T-helper 1 cell (primary cell): ENCODE measurements at places on chromosomes 12 and 14.

DNA sequence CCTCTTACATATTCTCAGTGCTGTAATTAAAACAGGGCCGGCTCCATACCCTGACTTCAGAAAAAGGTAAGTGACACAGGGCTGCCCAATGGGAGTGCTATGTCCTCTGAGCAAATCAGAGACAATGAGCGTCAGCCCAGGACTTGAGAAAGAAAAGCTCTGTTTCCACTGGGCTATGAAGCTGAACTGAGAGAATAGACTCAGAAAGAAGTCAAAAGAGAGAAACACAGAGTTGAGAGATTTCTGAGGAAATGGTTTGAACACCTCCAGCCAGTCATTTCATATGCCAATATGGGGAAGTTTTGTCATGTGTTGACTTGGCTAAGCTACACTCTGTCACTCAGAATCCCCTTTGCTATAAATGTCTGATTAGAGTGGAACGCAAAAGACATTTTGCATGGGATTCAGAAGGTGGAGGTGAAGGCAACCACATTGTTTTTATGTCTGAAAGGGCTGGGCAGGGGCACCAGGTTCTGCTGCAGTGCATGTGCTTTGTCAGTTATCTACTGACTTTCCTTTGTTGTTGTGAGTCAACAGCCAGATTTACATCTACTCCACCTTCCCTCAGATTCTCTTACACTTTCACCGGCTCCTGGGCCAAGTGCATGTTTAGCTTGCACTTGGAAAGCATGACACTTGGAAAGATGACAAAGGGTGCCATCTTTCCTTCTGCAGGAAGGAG lies 313.3 kb downstream of the DUSP6 start:
- DNase-seq: peak; percentile 65

DNA sequence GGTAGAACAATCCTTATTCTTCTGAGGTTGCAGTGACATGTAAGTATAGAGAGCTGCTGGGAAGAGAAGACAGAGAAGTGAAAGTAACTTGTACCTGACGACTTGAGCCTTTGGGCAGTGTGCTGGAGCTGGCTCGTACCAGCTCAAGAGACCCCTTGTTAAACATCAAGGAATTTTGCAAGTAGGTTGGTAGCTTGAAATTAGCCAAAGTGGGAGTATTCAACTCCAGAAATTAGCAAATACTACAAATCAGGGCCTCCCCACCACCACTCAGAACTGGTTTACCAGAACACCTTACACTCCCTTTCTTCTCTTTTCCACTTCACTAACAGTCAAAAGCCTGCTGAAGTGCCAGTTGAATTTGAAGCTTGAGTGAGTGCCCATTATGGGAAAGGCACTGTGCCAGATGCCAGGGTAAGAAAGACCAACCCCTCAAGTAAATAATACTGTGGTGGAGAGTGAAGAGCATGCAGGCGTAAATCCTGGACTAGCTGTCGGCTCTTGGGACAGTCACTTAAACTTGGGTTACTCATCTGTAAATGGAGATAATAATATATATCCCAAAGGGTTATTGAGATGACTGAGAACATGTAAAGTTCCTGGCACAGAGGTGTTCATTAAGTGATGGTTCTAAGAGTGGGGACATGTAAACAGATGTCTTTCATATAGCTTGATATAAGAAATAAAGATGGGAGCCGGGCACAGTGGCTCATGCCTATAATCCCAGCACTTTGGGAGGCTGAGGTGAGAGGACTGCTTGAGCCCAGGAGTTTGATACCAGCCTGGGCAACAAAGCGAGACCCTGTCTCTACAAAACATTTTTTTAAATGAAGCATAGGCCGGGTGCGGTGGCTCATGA lies 27.0 kb upstream of the EID3 start:
- no peak for DNase-seq

DNA sequence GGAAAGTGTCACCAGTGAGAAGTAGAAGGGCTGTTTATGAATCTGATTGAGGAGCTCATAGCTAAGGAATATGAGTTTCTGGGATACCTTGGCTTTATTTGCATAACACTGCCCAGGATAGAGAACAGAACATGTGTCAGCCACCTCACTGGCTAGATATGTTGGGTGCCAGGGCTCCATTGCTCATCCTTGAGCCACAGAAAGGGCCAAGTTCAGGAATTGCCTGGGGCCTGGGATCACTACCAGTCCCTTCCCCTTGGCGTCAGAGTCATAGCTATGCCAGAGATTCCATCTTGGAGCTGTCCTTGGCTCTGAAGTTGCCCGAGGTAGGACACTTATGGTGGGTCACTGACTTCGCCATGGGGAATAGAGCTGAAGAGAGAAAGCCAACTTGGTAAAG lies 49.0 kb downstream of the IFT43 start:
- no peak for DNase-seq

DNA sequence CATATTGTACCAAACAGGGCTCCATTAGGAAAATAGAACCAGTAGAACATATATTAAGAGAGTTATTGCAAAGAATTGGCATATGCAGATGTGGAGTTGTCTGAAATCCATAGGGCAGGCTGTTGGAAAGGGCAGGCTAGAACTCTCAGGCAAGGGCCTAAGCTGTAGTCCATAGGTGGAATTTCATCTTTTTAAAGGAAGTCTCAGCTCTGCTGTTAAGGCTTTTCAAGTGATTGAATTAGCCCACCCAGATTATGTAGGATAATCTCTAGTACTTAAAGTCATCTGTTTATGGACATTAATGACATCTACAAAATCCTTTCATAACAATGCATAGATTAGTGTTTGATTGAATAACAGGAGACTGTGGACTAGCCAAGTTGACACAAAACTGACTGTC lies 59.4 kb downstream of the RAD51B start:
- no peak for DNase-seq

- DNase-seq: no peak
Measured at GRCh38 chr12:92038476-92038875, 107.2 kb downstream of the BTG1 start.

GRCh38 chr14:61585598-61586543 lies 109.4 kb upstream of the HIF1A start:
- no peak for DNase-seq

GRCh38 chr14:66601932-66602578 lies 94.1 kb downstream of the GPHN start:
- no peak for DNase-seq

DNA sequence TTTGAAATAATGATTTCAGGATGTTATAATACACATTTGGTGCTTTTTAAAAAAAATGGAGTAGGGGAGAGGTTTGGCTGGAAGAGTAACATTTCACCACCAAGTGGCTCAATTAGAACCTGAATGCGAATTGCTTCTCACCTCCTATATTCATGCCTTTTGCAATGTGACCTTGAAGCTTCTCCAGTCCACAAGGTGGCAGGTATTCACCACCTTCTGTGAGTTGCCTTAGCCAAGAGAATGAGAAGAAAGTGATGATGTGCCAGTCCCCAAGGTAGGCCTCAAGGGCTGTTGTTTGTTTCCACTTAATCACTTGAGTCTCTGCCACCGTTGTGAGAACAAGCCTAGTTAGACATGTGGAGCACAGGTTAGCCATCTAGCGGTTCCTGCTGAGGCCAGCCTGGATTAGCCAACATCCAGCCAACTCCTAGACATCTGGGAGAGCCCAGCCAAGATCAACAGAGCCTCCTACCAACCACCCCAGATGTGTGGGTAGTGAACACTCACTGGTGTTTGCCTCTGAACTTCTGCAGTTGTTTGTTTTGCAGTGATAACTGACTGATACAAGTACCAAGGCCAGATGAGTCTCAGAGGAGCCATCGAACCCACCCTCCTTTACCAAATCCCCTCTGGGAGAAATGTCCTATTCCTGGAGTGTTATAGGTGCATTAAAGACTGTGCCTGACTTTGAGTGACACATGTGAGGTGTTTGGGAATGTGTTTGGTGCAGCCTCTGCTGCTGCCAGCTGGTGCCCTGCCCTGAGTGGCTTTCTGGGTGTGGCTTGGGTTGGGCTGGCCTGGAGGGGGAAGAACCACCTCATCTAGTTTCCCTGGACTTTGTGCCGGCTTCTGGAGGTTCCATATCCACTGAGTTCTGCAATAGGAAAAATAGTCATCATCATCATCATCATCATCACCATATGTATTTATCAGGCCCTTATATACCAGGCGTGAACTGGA lies 132.5 kb upstream of the RFLNA start:
- DNase-seq: peak; percentile 4

GRCh38 chr14:78530078-78530477 lies 359.9 kb downstream of the NRXN3 start:
- no peak for DNase-seq

- no peak for DNase-seq
Measured at GRCh38 chr14:102508410-102508773, 1.2 kb downstream of the ANKRD9 start.

GRCh38 chr14:36151335-36151734 lies 25.2 kb downstream of the PTCSC3 start:
- no peak for DNase-seq

- DNase-seq: no peak
Measured at GRCh38 chr12:29616664-29617406, 119.3 kb upstream of the OVCH1 start.

GRCh38 chr12:26867080-26867479 lies 34.1 kb upstream of the ITPR2 start:
- DNase-seq: no peak

DNA sequence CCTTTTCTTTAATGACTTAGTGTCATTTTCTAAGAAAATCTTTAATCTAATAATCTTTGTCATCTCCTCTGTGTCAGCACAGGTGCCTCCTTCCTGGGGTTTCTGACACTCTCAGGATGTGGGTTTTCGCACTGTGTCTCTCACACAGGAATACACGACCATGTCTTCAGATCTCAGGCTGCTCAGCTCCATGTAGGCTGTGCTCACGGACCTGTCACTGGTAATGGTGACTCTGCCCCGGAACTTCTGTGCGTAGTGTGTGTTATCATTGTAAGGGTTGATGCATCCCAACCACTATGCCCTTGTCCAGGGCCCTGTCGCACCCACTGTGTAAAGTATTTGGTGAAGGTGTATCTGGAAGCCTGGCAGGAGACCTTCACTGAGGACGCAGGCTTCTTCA lies 647.8 kb downstream of the TMEM121 start:
- DNase-seq: peak; percentile 60

DNA sequence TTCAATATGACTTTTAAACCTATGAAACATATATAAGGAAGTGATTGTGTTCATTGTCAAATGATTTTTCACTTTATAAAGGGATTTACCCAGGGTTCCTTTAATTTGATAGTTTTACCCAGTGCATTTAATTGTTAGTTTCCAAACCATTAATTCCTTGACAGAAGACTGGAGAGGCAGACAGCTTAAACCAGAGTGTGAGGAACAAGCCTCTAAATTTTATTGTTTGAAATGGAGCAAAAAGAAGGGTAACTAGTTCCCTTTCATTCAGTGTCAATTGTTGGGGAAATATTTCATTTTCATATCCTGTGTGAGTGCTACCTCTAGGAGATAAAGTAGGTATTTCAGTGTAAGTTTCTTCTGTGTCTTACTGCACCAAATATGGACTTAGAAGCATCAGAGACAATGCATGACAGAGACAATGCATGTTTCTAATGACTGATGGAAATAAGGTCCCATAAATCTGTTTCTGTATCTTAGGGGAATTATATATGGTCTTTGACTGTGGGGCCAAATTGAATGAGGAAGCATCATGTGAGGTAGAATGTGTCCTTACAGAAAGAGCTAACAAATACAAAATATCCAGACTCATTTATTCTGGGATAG lies 120.5 kb downstream of the TMTC2 start:
- no peak for DNase-seq

- DNase-seq: no peak
Measured at GRCh38 chr12:58481811-58482210, 438.5 kb downstream of the LRIG3 start.

DNA sequence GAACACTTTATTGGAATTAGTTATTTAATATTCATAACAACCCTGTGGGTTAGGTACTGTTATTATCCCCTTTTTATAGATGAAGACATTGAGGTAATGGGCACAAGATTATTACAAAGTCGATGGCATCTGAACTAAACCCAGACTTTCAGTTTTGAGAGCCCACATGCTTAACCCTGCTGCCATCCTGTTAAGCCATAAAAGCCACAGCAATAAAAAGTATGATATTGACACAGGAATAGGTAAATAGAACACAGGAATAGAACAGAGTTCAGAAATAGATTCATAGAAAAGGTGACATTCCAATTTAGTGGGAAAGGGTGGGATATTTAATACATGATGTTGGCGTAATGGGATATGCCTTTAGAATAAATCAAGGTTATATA lies 119.8 kb downstream of the SLC38A1 start:
- no peak for DNase-seq

DNA sequence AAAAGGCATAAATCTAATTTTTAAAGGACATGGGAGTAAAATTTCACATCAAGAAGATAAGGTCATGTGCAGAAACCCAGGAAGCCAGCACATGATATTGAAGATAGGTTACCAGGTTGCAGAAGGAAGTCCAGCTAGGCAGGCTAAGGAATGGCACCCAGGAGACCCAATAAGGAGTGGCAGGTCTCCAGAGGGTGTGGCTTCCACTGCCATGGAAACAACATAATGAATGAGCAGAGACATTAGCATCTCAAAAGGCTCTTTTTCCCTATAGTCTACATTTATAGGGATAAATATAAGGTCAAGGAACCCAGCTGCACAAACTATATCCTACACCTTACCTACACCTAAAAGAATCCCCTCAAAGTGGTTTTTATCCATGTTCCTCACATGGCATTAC lies 275.9 kb downstream of the RPS29 start:
- DNase-seq: no peak

DNA sequence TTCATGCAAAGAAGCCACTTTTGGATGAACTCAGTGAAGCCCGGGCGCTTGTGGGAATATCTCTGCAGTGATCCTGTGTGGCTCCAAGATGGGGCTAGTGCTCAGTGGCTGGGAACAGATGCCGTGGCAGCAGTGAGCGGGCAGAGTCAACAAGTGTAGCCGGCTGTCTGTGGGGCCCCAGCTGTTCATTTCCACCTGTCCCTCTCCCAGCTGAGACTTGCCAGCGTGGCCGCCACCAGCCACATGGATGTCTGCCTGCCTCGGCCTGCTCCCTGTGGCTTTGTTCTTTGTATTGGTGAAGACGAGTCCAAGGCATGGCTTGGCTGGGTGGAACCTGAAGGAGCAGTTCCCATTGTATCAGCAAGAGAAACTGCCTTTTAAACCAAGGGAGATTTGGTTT lies 77.3 kb downstream of the NOS1 start:
- no peak for DNase-seq

- no peak for DNase-seq
Measured at GRCh38 chr14:53915364-53916014, 41.1 kb downstream of the BMP4 start.

DNA sequence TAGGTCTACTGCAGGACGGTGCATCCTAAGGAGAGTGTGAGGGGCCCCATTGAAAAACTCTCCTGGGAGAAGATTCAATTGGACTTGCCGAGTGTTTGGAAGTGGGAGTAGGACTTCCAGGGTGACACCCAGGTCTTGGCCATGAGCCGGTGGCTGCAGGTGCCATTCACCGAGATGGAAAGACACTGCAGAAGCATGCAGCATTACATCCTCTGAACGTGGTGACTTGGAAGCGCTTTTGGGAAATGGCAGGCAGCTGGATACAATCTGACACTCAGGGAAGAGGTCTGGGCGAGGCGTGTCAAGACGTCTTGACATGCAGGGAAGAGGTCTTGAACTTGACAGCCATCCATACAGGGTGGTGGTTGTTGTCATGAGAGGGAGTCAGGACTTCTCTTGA lies 126.9 kb downstream of the PAPOLA start:
- no peak for DNase-seq

GRCh38 chr14:104598039-104598909 lies 6.3 kb downstream of the TMEM179 start:
- DNase-seq: no peak
